ENCODE measurements at places on chromosomes 4 and X.

GRCh38 chr4:154427149-154427548, 64.5 kb downstream of the DCHS2 start:
- no peak overlapping the region for H3K4me3 ChIP-seq
- H3K36me3 ChIP-seq = no peaks in the 10 kb centered on the region
- no peaks in the 10 kb centered on the region for H3K4me1 ChIP-seq
- no peak overlapping the region for H3K27ac ChIP-seq

DNA sequence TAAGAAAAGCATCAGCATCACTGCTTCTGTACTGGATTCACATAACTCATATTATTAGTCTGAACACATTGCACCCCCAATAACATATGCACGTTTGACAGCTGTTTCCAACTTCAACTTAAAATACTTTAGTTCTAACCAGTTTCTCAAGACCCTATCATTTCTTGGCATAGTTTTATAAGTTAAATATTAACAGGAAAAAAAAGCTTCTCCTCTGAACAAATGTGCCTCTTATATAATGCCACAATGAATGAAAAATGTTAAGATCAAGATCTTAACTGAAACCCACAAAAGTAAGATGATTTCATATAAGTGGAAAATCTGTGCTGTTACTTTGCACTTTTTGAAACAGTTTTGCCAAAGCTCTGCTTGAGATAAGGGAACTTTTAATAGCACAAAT, 652.8 kb upstream of the FAM241A start:
- no peak overlapping the region for H3K4me3 ChIP-seq
- no peaks in the 10 kb centered on the region for H3K36me3 ChIP-seq
- H3K27ac ChIP-seq = no peak overlapping the region
- H3K27me3 ChIP-seq = no peaks in the 10 kb centered on the region

- no peak for DNase-seq
- H3K27ac ChIP-seq = no peak overlapping the region
- H3K4me3 ChIP-seq = no peak overlapping the region
- H3K4me1 ChIP-seq = no peaks in the 10 kb centered on the region
- no peaks in the 10 kb centered on the region for H3K27me3 ChIP-seq
- no peaks in the 10 kb centered on the region for H3K36me3 ChIP-seq
Measured at GRCh38 chrX:1945879-1946278, 331.0 kb downstream of the ASMT start.

- H3K36me3 ChIP-seq = no peaks in the 10 kb centered on the region
- H3K27me3 ChIP-seq = no peaks in the 10 kb centered on the region
- no peaks in the 10 kb centered on the region for H3K4me1 ChIP-seq
- no peak overlapping the region for H3K27ac ChIP-seq
Measured at GRCh38 chrX:75547783-75548182, 24.9 kb upstream of the ZDHHC15 start.

Data from keratinocyte (primary cell).